HAP-1 (cell line): ENCODE measurements at places on chromosomes 6 and 20.

DNA sequence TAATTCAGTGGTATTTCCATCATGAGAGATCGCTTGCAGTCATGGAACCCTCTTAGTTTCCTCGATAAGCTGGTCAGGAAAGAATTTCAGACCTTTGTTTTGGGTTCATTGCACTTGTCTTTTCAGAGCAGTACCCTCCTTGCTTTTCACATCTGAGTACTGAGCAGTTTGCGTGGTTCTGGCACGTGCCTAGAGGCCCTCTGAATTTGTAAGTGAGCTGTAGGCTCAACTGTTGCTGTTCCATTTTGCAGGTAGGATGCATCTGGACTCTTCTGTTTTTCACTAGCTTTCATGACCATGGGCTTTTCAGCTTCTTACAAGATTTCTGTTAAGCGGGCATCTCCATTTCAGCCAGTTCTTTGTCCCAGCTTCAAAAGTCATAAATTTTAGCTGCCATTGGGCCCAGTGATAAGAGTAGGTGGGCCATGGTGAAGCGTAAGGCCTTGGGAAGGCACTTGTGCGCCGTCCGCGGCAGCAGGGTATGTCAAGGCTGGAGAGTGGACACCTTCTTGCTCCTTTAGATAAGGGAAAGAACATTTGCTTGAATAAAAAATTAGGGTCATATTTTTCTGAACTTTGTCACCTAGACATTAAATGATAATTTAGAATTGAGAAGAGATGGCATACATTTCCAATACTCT, 35.8 kb downstream of the HIVEP1 start:
- no peak for DNase-seq

DNA sequence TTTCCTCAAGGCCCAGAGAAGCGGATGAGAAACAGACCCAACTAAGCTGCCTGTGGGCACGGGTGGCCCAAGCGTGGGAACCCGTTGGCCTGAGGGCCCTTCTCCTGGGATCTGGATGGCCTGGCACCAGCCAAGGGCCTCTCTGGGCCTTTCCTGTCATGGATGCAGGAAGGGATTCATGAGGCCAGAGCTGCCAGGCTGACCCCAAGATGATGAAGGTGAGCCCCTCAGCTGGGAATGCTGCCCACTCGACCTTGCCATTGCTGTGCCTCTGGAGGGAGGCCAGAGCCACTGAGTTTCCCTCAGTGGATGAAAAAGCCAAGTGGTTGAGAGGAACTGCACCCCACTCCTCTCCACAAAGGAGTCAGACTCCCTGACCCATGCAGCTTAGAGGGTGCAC, 171.2 kb downstream of the VEGFA start:
- DNase-seq = no peak

DNA sequence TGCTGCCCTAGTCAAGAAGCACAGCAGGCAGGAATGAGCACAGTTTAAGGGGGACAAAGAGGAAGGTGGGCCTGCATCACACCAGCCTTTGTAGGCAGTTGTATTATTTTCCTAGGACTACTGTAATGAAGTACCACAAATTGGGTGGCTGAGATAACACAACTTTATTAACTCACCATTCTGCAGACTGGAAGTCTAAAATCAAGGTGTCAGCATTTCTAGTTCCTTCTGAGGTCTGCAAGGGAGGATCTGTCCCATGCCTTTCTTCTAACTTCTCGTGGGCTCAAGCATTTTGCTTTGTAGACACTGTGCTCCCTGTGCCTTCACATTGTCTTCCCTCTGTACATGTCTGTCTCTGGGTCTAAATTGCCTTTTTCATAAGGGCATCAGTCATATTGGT, 488.5 kb upstream of the JARID2 start:
- no peak for DNase-seq

DNA sequence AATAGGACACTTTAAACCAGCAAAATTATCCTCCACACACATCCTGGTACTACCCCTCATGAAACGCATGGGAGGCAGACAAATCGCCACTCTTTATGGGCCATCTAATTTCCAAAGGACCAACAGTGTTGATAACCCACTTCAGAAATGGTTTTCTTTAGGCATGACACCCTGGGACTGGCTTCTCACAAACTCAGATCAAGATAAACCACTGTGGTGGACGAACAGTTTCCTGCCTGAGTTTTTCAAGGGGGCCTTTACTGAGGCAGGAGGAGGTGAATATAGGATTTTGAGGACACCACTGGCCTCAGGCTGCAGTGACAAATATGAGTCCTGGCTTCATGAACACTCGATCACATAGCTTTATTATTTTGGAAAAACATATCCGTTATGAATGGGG, 26.0 kb downstream of the TRAM2 start:
- DNase-seq = no peak

GRCh38 chr6:11650025-11650696, 112.6 kb downstream of the TMEM170B start:
- DNase-seq = peak; percentile 53

- DNase-seq = no peak
Observed at GRCh38 chr20:55103188-55103587, 627.8 kb downstream of the DOK5 start.

DNA sequence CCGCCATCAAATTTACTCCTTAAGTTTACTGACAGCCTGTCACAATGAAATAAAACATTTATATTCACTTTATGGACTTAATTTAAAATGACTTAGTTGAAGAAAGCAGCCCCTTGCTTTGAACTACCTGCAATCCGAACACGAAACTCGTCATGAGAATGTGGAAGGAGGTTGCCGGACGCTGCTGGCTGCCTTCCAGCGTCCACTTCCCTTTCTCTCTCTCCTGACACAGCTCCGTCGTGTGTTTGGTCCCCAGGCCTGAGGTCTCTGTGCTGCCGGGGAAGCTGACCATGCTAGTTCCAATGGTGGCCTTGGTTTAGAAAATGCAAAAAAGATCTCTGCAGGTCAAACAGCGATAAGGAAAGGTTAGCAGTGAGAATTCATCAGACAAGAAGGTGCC, 519.7 kb downstream of the CDH26 start:
- no peak for DNase-seq

DNA sequence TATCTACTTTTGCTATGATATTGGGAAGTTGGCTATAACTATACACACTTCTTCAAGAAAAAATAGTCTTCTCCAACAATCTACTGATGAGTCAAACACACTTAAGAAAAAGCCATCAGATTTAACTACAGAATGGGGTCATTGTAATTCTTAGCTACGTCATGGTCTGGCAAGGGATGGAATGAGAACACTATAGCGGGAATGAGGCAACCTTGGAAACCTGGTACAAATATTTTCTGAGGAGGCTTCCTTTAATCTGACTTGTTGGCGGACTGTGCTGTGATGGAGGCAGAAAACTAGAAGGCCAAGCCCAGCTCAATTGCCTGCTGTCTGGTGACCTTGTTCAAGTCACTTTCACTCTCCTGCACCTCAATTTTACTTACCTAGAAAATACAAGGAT, 586.8 kb upstream of the JAG1 start:
- DNase-seq = no peak
